ENCODE measurements at places on chromosomes 13 and 19.

- no peak for DNase-seq
These were observed 2.8 kb downstream of the PCDH9 start for GRCh38 chr13:67227131-67227983.

DNA sequence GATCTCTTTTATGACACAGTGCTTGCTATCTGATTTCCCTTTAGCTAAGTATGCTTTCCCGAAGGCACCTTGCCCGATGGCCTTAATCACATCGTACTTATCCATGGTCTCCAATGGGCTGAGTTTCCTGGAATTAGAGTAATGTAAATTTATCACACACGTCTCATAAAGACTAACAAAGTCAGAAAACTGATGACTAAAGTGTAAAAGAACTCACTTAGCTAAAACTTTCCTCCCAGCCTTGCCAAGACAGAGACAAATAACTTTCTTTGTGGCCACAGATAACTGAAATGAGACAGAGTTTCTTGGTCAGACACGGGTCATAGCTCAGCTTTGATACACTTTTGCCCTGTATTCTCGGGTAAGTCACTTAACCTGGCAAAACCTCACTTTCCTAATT lies 1.5 kb downstream of the NEK5 start:
- DNase-seq, result no peak

DNA sequence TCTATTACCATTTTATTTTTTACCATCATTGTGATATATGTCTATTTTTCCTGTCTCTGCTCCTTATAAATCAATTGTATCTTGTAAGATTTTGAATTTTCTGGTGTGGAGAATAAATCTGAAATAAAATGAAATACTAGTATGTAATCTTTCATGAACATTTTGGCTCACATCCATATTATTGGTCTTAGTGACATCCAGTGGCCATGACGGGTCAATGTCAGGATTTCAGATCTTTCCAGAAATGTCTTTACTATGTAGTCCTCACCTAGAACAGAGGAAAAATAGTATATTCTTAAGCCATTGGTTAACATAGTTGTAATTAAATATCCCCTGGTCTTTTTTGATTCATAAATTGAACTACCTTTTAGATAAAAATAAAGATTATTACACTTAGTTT lies 109.8 kb upstream of the GPC6 start:
- no peak for DNase-seq

DNA sequence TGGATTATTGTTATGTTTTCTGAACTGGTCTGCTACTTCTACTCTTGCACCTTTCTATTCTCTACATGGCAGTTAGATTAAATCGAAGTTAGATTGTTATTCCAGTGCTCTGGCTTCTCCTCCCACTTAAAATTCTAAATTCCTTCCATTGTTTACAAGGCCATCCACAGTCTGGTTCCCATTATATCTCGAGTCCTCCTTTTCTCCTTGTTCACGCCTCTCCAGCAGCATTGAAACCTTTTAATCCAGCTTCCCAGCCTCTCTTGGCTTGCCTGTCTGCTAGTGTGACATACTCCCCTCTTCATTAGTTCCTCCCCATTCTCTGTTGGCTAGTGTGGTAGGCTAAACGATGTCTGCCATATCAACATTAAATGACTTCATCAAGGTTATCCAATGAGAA lies 54.5 kb downstream of the DNAJC15 start:
- DNase-seq, result no peak

- DNase-seq, result no peak
These were observed 274.8 kb downstream of the TEX29 start for GRCh38 chr13:111595276-111595675.

GRCh38 chr13:38954291-38954690 lies 36.3 kb downstream of the STOML3 start:
- no peak for DNase-seq

- DNase-seq, result peak; percentile 33
These were observed 32.6 kb downstream of the UBL3 start for GRCh38 chr13:29817604-29818378.

- no peak for DNase-seq
These were observed at the start of gene BTBD2 for GRCh38 chr19:2015608-2015950. BTBD2 (minus strand) TSS chr19:2015714; CDS start chr19:2015703, 11 bp downstream.

DNA sequence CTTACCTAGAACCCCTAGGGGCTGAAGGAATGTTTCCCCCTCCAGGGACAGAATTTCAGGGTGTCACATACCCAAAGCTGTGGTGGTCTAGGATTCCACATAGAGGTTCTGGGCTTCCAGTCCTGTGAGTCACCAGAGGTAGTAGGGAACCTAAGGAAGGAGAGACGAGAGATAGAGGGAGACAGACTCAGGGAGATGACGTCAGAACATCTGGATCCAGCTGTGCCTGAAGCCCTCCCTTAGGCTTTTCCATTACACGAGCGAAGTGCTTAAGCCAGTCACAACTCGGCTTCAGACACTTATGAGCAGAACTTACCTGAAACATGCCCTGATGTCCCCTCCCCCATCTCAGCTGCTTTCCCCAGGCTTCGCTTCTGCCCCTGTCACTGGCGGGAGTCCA lies 11.8 kb upstream of the SELENOW start:
- DNase-seq, result no peak

DNA sequence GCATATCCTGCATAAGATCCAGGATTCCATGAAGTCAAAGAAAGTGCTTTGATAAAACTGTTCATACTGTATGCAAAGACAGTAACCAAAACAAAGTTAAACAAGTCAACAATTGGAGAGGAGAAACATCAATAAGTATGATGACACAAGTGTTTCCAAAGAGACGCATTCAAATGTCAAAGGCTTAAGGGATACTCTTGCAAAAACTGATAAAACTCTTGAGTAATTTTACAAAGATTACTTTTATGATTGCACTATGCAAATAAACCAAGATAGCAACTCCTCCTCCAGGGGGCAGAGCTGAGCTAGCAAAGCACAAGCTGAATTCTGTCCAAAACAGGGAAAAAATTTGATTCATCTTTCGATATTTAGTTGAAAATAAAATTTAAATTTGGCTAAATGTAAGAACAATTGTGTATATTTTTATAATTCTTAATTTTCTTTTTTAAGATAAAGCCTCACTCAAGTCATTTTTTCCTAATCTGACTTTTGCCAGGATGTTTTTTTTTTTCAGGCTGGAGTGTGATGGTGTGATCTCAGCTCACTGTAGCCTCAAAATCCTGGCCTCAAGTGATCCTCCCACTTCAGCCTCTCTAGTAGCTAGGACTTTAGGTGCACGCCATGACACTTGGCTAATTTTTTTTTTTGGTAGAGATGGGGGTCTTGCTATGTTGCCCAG lies 84.0 kb downstream of the MZT1 start:
- DNase-seq, result peak; percentile 21

DNA sequence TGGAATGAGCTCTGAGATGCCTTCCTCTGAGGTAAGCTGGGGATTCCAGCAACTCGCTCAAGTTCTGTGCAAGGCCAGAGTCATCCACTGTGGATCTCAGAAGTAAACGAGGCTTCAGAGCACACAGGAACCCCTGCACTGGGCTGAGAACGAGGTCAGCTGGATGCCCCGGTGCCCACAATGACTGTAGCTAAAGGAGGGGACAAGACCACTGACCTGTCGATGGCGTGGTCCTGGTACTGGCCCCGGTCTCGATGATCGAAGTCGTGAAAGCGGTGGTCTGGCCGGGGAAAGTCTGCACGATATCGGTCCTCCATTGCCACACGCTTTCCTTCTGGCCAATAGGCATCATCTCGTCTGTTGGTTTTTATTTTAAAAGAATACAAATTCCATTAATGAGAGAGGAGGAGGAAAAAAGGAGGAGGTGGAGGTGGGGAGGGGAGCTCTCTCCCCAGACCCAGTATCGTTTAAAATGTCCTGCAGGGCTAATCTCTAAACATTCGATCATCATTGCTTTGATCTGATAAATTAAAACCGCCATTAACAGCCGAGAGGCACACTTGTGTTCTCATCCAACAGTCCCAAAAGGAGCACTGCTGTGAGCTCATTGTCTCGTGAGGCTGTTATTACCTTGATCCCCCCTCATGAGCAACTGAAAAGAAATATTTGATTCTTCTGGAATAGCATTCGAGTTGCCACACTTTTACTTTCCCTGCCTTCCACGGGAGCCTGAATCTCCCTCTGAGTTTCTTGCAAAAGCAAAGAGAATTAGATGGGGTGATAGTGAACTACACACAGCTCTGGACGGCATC lies 25.0 kb upstream of the TINCR start:
- DNase-seq, result no peak

DNA sequence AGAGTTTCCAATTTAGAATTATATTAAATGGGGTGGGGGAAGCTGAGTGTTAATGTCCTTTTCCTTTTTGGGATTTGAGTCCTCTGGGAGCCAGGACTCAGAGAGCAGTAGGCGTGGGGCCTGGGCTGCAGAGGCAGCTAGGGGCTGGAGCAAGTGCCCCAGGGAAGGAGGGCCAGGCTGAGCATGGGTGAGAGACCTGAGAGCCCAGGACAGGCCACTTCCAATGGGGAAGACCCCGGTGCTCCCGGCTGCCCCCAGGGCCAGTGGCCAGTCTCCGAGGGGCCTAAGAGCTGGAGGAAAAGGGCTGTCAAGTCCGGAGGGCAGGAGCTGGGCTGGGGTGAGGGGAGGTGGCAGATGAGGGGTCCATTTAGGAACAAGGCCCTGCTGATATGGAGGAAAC lies 371.5 kb downstream of the ZNF536 start:
- no peak for DNase-seq

GRCh38 chr19:4199699-4200293 lies 17.3 kb downstream of the ANKRD24 start:
- DNase-seq, result no peak

DNA sequence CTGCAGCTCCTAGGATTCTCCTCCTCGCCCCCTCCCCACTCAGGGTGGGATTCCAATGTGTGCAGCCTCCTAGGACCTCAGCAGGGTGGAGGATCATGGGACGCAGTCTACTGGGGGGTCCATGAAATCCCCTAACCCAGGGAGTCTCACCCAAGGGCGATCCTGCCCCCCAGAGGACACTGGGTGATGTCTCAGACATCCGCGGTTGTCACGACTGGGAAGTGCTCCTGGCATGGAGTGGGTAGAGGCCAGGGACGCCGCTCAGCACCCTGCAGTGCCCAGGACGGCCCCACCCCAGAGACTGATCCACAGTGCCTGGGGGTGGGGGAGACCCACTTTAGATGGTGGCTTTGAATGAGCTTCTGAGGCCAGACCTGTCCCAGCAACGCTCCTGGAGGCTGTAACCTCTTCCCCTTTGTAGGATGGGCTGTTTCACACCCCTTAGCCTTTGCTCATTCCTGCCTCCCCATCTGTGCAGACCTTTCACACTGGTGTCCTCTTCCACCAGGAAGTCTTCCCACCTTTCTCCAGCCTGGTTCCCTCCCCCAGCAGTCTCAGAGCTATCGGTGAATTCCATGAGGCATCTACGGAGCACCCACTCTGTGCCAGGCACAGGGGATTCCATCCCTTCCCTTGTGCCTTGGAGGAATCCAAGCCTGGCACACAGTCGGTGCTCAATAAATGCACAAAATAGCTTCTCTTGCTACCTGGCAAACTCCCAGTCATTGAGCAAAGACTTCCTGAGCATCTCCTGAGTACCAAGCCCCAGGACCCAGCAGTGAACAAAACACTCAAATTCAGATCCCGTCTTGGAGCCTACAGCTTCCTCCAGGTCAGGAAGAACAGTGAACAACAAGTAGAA lies 10.5 kb downstream of the SMIM24 start:
- no peak for DNase-seq

DNA sequence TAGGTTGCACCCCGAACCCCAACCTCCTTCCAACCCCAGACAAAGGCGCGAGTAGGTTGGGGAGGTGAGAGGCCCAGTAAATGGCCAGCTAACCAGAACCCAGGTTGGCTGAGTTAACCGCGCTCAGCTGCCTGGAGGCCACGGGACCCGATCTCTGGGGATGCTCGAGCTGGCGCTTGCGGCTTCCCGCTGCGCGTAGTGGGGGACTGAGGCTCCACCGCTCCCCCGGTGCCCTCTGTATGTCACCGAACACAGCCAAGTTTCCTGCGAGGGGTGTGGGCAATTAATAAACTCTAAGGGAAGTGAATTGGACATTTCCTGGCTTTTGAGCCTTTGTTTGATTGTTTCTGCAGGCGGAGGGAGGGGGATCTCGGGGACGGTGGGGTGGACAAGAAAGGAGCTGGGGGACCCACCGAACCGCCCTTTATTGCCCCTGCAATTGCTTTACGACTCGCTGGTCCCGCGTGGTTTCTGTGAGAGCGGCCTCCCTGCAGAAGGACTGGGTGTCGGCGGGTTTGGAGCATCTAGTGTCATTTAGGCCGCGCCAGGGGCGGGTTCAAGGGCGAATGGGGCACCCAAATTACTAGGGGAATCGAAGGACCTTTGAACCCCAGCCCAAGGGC lies 3.5 kb upstream of the ZIC5 start:
- no peak for DNase-seq

Data from GF-D8 (cell line).